Fibroblast of lung (primary cell): ENCODE measurements at places on chromosomes 12 and 14.

- DNase-seq, result no peak
- no peak overlapping the region for H3K4me3 ChIP-seq
- peaks cover 35% of the 10 kb centered on the region for H3K4me1 ChIP-seq
- no peaks in the 10 kb centered on the region for H3K27me3 ChIP-seq
Measured at GRCh38 chr12:46390881-46391280, 18.3 kb upstream of the SLC38A2 start.

DNA sequence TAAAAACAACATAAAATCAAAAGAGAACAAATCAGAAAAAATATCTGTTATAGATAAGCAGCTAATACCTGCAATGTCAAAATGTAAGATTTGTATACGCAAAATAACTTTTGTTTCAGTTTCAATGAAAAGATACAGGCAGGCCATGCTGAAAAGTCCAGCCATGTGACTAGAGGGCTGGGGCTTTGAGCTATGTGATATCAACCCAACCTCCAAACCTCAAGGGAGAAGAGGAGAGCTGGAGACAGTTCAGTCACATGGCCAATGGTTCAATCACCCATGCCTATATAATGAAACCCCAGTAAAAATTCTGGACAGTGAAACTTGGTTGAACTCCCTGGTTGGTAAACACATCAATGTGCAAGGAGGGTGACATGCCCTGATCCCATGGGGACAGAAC, 5.3 kb downstream of the COX16 start:
- no peaks in the 10 kb centered on the region for H3K27me3 ChIP-seq
- no peak overlapping the region for H3K27ac ChIP-seq
- no peak for DNase-seq
- H3K36me3 ChIP-seq, result no peaks in the 10 kb centered on the region
- no peaks in the 10 kb centered on the region for H3K4me1 ChIP-seq
- H3K4me3 ChIP-seq, result no peak overlapping the region

DNA sequence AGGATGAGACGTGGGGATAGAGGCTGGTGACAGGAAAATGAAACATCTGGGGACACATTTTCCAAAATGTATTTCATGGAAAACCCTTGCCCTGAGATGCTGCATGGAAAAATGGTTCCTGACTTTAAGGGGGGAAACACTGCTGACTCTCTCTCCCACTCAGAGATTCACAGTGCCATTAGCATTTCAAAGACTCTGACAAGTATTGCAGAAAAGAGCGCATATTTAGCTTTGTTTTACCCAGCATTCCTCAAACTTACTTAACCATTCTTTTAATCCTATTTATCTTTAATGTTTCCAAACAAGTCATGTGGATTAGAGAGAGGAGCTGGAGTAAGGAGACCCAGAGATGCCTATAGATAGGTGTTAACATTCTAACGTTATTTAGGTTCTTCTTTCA, 141.8 kb upstream of the DYRK2 start:
- DNase-seq, result no peak
- H3K27ac ChIP-seq, result no peak overlapping the region
- H3K27me3 ChIP-seq, result peaks cover 2% of the 10 kb centered on the region
- no peaks in the 10 kb centered on the region for H3K4me1 ChIP-seq

- peak; percentile 91 for DNase-seq
- no peak overlapping the region for H3K27ac ChIP-seq
- no peak overlapping the region for H3K4me3 ChIP-seq
- no peaks in the 10 kb centered on the region for H3K36me3 ChIP-seq
Measured at GRCh38 chr14:77985211-77985615, 185.0 kb upstream of the NRXN3 start.

DNA sequence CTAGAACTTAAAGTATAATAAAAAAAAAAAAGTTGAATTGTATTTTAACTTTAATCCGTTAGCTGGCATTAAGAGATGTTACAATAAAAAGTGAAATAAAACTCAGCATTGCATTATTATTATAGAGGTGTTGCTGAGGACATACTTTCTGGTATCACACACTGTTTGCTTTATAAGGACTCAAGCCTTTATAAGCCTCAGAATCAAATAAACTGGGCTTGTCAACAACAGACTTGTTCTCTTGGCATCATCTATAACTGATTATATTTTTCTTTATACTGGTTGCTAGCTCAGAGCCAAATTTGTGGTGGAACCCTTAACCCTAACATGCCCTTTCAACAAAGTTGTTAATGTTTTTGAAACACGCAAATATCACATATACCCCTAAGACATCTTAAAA, 62.3 kb downstream of the DDHD1 start:
- H3K27me3 ChIP-seq, result no peaks in the 10 kb centered on the region
- no peak overlapping the region for H3K4me3 ChIP-seq
- no peak for DNase-seq
- H3K27ac ChIP-seq, result no peak overlapping the region
- no peaks in the 10 kb centered on the region for H3K4me1 ChIP-seq

GRCh38 chr12:104938371-104938770, 19.7 kb downstream of the SLC41A2 start:
- no peak overlapping the region for H3K27ac ChIP-seq
- no peak for DNase-seq
- H3K36me3 ChIP-seq, result no peaks in the 10 kb centered on the region
- H3K4me1 ChIP-seq, result no peaks in the 10 kb centered on the region
- H3K4me3 ChIP-seq, result no peak overlapping the region

GRCh38 chr12:30706476-30706875, 10.8 kb upstream of the IPO8 start:
- no peaks in the 10 kb centered on the region for H3K27me3 ChIP-seq
- H3K27ac ChIP-seq, result no peak overlapping the region
- DNase-seq, result no peak
- no peaks in the 10 kb centered on the region for H3K36me3 ChIP-seq

- H3K4me1 ChIP-seq, result peaks cover 3% of the 10 kb centered on the region
- DNase-seq, result no peak
- no peaks in the 10 kb centered on the region for H3K36me3 ChIP-seq
- no peaks in the 10 kb centered on the region for H3K27me3 ChIP-seq
Measured at GRCh38 chr12:109157986-109158385, 41.6 kb downstream of the ACACB start.

DNA sequence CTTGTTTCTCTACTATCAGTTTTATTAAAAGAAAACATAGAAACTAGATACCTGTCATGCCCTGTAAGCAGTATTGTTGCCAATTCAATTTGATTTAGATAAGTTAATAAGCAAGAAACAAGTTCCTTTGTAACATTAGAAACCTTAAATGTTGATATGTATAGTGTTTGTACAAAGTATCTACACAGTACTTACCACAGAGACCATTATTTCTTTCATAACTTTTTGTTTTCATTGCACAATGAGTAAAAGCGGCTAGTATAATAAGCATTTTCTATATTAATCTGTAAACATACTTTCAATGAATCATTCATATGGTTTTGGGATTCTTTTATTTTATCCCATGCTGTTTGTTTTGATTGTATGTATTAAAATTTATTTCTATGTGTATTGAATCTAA, 305.1 kb downstream of the TTC6 start:
- H3K4me1 ChIP-seq, result peaks cover 4% of the 10 kb centered on the region
- no peak overlapping the region for H3K27ac ChIP-seq
- no peak overlapping the region for H3K4me3 ChIP-seq
- peak; percentile 71 for DNase-seq
- no peaks in the 10 kb centered on the region for H3K27me3 ChIP-seq

- no peaks in the 10 kb centered on the region for H3K27me3 ChIP-seq
- H3K4me3 ChIP-seq, result peak overlapping the region; percentile 3
- DNase-seq, result peak; percentile 85
- H3K4me1 ChIP-seq, result no peaks in the 10 kb centered on the region
- no peaks in the 10 kb centered on the region for H3K36me3 ChIP-seq
Measured at GRCh38 chr12:19683178-19683927, 244.1 kb downstream of the AEBP2 start.

DNA sequence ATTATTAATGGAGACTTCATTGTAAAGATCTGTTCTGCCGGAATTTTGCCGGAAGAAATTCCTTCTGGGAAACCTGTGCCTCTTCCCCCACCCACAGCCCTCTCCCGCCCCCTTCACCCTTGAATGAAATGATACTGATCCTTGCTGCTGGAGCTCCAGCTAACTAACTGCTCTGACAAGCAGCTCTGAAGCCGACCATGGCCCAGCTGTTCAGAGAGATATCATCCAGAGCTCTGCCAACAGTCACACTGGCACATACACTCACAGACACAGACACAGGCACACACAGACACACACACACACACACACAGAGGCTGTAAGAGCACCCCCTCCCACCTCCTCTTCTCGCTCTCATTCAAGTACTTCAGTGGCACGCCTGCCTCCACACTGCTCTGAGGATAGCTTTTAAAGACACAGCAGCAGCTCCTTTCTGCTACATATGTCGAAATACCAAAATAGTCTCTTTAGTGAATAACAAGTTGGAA, 88.6 kb downstream of the R3HDM2 start:
- peak; percentile 60 for DNase-seq
- H3K27ac ChIP-seq, result no peak overlapping the region
- H3K4me3 ChIP-seq, result no peak overlapping the region
- H3K4me1 ChIP-seq, result no peaks in the 10 kb centered on the region
- H3K36me3 ChIP-seq, result no peaks in the 10 kb centered on the region

DNA sequence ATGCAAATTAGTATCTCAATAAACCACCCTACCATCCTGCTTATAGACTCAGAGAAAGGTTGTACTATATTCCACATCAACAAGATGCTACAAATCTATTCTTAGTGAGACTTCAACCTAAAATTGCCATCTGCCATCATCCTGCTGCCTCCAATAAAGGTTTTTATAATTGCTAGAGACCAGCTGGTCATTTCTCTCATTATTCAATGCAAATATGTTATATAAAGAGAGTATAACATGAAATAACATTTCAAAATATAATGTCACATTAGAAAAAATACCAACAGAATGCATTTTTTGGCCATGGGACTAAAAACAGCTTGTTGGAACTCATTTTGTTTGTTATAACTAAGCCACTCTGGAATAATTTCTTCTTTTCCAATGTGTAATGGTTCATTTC, 247.3 kb downstream of the LRIG3 start:
- H3K36me3 ChIP-seq, result no peaks in the 10 kb centered on the region
- no peaks in the 10 kb centered on the region for H3K27me3 ChIP-seq
- no peak for DNase-seq
- no peaks in the 10 kb centered on the region for H3K4me1 ChIP-seq
- no peak overlapping the region for H3K4me3 ChIP-seq

DNA sequence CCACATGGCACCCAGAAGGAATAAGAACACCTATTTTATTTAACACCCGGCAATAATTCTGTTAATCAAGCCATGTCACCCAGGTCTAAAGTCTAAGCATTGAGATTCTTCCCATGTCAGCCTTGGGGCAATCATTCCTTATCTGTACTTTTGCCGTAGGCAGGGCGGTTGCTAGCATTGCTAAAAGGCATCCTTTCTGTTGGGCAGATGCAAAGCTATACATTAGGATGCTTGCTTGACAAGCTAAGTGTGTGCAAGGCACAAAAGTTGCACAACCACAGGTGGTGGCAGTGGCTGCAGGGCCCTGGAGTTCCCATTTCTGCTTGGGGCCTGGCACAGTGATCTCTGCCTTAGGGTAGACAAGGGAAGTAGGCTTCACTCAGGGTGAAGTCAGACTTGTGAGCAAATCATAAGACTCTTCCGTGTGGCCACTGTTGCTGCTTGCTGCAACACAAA, 12.5 kb upstream of the GALNT6 start:
- no peaks in the 10 kb centered on the region for H3K27me3 ChIP-seq
- H3K4me1 ChIP-seq, result no peaks in the 10 kb centered on the region
- no peak overlapping the region for H3K4me3 ChIP-seq
- no peak for DNase-seq
- no peak overlapping the region for H3K27ac ChIP-seq
- H3K36me3 ChIP-seq, result no peaks in the 10 kb centered on the region
